ENCODE measurements at places on chromosomes 12 and 14.
A peak's percentile ranks its signal among the peaks of the same experiment; 100 is the strongest.

GRCh38 chr12:105033851-105034250 is 47.7 kb downstream of the NOPCHAP1 start:
- DNase-seq, result no peak

DNA sequence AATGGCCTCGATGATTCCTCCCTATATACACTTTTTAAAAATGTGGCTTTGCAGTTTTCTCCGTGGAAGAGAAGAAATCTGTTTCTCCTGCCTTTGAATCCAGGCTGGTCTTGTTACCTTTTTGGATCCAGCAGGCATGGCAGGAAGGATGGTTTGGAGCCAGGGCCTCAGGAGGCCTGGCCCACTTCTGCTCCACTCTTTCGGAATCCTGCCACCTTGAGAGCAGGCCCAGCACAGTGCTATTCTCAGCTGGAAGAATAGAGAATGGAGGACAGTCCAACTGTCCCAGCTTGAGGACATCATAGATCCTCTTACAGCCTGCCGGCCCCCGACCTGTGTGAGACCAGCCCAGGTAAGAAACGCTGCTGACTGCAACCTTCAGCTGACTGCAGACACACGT is 421.5 kb downstream of the FUT8 start:
- DNase-seq, result no peak

DNA sequence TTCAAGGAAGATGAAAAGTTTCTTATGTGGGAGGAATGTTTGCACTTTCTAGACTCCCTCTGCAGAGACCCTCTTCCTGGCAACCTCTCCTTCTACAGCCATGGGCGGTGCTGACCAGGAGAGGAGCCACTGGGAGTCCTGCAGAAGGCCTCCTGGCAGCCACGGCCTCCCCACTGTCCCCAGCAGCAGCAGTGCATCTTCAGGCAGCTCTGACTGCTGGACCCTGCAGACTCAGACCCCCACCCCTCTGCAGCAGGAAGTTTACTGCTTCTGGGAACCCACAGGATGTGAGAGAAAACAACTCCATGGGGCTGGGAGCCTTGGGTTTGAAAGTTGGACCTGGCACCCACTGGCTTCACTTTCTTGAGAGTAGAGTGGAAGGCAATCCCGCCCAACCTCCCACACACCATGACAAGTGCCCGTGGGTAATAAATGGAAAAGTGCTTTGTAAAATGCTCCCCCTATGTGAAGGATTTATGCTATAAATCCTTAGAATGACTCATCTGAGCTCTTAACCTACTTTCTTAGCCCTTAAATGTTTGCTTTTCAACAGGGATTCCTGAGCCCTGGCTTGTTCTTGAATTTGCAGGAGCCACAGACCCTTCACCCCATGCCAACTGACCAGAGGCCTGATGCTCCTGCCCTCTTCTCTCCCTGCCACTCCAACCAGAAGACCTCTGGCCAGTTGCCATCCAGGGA is 37.5 kb upstream of the DDX11 start:
- DNase-seq, result no peak

DNA sequence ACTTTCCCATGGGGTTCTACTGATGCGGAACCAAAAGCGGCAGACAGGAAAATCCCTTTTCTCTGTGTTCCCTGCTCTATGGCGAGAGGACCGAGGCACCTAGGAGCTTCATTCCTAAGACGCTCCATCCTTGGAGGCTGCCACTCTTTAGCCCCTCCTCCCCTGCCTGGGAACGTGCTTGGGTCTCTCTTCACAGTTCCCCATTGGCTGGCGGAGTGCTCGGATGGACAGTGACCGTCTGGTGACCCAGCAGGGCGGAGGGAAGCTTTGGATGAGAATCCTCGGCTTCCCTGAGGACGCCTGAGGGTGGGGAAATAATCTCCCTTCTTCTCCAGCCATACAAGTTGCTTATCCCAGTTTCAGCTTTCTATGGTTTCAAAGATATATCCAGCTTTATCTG is 37.3 kb downstream of the KCNA5 start:
- DNase-seq, result no peak

GRCh38 chr12:110349096-110349495 is 54.4 kb downstream of the ANAPC7 start:
- no peak for DNase-seq

DNA sequence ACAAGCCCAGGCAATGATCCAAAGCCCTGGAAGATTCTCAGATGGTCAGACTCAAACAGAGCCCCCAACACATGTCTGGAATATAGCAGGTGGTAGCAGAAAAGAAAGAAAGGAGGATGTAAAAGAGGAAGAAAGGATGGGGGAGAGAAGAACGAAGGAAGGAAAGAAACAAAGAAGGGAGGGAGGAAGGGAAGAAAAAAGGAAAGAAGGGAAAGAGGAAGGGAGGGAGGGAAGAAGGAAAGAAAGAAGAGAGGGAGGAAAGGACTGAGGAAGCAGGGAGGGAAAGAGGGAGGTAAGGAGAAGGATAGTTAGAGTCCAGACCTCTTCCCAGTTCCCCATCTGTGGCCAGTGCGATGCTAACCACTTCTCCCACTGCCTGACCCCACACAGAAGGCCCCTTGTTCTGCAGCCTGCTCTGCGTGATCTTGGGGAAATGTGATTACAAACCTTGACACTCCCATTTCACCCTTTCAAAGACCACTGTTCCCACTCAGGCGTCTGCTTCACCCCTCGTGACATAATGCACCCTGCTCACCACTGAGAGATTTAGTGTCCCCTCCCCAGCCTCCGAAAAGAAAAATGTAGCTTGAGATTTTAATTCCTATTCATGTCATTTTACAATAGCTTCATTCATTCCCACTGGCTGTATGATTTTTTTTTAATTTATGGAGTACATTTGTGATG is 357.9 kb downstream of the BCL11B start:
- DNase-seq, result no peak

DNA sequence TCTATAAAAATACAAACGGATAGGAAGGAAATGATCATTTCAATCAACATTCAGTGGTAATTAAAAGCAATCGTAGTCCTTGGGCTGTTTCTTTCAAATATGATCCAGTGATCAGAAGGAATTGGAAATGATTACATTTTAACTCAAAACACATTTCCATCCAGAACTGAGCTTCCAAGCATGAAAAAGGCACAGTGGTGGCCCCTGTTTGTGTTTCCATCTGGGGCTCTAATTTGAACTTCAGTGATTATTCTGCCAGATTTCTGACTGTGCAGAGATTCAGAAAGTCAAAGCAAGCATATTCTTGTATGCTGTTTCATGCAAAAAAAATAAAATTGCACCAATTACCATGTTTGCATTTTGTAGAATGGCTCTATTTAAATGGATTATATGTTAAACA is 157.0 kb upstream of the LMNTD1 start:
- no peak for DNase-seq

GRCh38 chr12:32921397-32921796 is 24.8 kb upstream of the PKP2 start:
- DNase-seq, result no peak

GRCh38 chr12:65823513-65824375 is 539 bp upstream of the HMGA2 start:
- DNase-seq, result no peak

GRCh38 chr12:57605811-57606311 is 1.2 kb downstream of the DTX3 start:
- DNase-seq, result no peak

DNA sequence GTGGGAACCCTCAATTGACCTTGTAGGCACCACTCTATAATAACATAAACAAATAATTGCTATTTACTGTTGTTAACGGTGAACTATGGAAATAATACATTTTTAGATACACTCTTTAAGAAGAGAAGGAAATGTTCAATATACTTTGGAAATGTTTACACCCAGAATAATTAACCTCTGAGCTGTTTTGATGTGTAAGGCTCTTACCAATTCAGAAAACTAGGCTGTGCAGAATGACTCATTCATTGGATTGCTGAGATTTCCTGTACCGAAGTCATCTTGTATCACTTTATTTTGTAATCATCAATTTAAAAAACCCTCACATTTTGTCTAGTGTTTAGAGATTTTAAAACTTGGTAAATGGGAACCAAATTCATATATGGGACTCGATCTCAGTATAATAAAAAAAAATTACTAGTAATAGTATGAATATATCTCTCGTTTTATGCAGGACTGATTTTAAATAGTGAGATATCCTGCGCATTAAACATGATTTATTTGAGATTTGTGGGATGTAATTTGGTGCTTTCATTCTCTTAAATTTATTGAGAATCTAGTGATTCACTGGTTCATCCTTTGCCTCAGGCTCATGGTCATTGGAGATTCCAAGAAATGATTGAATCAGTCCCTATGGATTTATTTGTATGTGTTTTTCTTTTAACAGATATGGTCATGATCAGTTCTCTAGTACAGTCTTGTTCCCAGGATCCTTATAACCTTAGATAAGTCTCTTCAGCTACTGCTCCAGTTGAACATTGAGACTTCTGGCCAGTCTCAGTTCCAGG is 3.9 kb downstream of the SAMD4A start:
- DNase-seq, result peak; percentile 56

DNA sequence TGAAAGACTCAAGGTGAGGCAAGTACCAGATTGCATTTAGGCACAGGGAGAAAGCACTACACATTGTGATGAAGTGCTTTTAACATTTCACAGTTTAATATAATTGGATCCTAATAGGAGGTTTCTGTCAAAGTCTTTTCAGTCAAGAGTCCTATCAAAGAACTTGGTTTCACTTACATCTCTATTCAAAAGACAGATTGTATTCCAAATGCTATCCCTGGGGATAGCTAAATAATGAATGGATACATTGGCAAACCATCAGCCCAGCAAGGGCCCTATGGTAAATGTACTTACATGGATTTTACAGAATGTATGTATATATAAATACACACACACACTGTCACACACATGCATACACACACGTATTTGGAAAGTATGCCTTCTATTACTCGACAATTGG is 655.5 kb upstream of the FLRT2 start:
- no peak for DNase-seq

GRCh38 chr14:26775765-26776563 is 178.1 kb upstream of the NOVA1 start:
- no peak for DNase-seq

DNA sequence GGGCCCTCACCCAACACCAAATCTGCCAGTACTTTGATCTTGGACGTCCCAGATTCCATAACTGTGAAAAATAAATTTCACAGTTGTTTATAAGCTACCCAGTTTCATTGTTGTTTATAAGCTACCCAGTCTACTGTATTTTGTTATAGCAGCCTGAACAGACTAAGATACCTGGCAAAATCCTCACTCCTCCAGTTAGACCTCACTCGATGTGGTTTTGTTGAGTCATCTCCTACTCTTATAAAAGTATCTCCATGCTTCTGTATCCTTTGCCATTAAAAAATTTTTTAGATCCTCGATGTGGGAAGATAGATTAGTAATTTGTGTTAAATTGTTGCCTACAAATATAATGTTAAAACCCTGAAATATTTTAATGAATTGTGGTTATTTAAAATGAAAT is 16.0 kb downstream of the TXNDC16 start:
- DNase-seq, result no peak

- DNase-seq, result no peak
Measured at GRCh38 chr12:88698471-88698870, 118.2 kb upstream of the KITLG start.

DNA sequence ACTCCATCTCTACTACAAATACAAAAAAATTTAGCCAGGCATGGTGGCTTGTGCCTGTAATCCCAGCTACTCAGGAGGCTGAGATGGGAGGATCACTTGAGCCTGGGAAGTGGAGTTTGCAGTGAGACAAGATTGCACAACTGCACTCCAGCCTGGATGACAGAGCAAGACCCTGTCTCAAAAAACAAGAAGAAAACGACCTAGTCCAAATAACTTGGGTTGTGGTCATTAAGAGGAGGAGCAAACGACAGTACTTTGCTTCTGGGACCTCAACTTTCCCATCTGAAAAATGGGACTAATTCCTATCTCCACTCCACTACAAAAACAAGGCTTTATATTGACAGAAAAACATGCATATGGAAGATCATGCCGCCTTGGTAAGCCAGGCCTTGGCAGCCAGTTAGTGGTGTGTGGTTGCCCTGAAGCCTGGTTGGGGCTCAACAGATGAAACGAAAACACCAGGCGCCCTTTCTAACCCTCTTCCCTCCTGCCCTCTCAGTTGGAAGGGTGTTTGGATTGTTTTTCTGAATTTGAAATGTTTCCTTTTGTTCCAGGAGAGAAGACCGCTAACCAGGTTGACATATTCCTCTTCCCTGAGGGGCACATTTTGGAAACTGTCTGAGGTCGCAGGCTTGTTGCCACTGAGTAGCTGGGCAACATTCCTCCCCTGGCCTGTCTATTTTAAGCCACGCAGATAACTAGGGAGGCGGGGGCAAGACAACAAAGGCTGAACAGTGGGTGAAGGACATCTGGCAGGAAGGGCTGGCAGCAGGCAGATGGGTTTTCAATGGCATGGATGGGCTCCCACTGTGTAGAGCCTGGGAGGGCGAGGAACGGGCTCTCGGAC is 13.7 kb upstream of the VPS37B start:
- DNase-seq, result no peak

DNA sequence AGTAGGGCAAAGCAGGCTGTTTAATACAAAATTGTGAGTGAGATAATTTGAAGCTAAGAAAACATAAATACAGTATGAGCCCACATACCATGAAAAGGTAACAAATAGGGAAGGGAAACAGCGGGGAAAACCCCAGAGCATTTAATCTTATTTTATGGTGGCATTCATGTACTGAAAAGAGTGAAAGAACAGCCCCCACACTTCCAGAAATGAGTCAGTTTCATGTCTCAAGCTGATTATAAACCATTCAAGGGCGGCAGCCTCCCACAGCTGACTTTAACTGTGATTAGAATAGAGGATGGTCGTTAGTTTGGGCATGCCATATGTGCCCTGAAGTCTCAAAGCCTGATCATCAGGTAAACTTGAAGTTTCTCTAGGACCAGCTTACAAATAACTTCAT is 64.5 kb downstream of the FOXG1 start:
- no peak for DNase-seq

- DNase-seq, result peak; percentile 26
Measured at GRCh38 chr12:103930787-103931735, 851 bp downstream of the HSP90B1 start.

DNA sequence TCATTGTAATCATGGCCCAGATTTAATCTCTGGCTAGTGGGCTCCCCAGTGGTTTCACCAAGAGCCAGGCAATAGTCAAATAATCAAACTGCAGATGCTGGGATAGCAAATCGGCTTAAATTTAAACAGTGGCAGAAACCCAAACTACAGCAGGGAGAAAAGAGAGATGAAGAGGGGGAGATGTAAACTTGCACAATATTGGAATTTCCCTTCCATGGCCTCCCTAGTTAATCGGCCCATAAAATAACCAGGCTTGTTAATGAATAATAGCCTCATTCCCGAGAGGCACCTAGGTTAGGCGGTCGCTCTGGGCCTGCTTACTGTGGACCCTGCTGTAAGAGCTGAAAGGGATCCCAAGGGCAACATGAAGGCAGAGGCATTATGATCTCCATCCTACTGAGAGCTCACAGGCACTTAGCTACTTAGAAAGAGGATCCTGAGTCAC is 116.2 kb downstream of the NUAK1 start:
- DNase-seq, result no peak

Measured in T-helper 2 cell (primary cell).